ENCODE measurements at places on chromosomes 12 and 14.
A peak's percentile ranks its signal among the peaks of the same experiment; 100 is the strongest.

DNA sequence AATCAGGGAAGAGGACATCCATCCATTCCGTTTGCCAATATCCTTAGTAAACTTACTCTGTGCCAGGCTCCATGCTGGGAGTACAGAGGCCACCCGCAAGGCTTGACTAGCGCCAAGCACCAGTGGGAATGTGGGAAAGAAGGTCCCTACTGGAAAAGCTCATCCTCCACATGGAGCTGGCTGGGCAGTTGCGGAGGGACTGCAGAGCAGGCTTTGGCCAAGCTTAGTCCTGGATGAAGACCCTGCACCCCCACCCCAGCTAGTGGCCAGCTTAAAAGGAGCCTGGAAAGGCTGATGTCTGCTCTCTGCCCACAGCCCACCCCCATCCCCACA lies 22.4 kb upstream of the EIF2B2 start:
- no peak for DNase-seq

DNA sequence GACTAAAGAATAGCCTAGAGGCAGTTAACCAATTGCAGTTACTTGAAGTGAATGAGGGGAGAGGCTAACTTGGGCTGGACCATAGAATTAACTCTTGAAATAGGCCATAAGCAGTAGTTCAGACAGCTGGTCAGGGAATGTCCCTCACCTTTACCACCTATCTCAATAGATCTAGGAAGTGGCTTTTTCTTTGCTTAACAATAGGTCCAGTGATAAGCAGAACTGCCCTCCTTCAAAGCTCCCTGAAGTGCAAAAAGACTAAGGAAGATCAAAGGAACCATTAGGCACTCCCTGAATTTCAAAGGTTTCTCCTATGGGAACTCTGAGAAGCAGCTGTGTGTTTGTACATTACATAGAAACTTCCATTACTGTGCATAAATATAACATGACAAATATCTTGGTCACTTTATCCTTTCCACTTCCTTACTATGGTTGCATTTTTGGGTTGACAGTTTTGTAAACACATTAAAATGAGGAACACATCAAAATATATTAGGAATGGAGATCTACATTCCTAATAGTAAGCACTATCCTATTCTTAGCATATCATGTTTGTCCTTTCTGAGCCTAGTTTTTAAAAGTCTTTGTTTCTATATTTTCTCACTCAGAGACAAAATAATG lies 7.2 kb upstream of the NAA30 start:
- DNase-seq, result no peak

- no peak for DNase-seq
Observed at GRCh38 chr12:18690653-18691052, 47.2 kb downstream of the PLCZ1 start.

- no peak for DNase-seq
Observed at GRCh38 chr12:55673638-55674037, 34.1 kb downstream of the ITGA7 start.

DNA sequence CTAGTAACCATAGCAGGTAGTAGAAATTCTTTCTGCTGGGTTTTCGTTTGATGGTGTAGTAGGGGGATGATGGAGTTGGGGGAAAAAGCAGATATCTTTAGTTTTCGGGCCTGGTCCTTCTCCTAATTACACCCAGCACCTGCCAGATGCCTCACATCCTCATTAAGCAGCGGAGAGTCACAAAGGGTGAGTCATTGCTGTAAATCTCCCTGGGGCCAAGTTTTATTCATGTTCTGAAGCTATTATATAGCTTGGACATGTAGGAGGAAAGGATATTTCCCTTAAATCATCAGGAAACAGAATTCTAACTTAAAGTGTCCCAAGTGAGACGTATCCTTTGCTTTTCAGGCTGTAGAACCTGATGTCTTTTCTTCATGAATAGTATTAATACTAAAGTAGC lies 4.9 kb upstream of the NECAP1 start:
- no peak for DNase-seq

DNA sequence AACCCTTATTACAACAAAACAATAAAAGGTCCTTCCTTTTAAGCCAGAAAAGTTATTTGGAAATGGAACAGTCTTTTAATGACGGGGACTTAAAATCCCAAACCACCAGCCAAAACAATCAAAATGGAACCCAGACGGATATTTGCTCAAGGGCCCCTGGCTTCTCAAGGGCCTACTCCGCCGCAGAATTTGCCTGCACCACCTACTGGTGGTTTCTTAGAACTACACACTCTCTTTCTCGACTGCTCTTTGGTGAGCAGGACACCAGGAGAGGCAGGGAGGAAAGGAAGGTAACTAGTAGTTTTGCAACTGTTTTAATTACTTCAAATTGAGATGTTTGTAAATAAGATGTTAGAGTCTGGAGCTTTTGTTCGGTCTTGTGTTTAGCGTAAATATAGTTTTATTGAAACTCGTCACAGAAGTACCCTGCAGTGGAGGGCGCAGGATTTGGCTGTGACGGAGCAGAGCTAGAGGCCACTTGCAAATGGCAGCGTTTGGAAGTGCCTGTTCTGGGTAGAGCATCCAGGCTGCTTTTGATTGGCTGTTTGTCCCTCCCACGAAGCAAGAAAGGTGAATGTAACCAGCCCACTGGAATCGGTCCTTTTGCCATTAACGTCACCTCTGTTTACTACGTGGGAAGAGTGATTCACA lies 238.5 kb downstream of the CACNA1C start:
- no peak for DNase-seq

DNA sequence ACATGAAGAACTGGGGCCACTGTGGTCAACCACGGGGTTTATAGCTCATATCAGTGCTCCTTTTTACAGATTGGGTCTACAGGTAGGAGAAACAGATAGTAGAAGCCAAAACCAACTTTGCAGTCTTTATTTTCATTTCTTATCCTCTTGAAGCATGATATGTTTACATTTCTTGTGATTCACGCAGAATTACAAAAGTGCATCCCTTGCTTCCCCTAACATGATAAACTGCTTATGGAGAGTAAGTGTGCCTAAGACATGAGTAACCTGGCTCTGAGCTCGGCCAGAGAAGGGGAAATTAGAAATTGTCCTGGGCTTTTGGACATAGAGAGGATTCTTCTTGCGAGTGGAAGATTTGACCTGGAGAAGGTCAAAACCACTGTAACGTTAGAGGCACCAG lies 18.4 kb downstream of the PWP1 start:
- DNase-seq, result no peak

GRCh38 chr14:100748944-100749343 lies 22.3 kb downstream of the DLK1 start:
- no peak for DNase-seq

DNA sequence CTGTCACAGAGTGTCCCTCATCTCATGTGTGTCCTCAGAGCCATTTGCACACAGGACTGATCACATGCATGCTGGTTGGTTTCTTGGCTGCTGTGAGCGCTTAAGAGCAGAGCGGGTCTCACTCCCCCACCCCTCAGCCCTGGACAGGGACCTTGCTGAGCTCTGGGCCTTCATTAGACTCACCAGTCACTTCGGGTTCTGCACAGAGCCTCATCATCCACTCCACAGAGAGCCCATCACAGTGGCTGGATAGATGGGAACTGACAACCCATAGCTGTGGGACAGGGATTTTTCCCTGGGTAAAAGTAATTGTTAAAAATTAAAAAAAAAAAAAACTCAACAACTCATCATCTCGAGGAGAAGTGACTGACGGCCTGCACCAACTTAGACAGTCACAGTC lies 8.2 kb downstream of the GLRX5 start:
- no peak for DNase-seq

GRCh38 chr12:81617915-81618314 lies 141.2 kb downstream of the PPFIA2 start:
- no peak for DNase-seq

DNA sequence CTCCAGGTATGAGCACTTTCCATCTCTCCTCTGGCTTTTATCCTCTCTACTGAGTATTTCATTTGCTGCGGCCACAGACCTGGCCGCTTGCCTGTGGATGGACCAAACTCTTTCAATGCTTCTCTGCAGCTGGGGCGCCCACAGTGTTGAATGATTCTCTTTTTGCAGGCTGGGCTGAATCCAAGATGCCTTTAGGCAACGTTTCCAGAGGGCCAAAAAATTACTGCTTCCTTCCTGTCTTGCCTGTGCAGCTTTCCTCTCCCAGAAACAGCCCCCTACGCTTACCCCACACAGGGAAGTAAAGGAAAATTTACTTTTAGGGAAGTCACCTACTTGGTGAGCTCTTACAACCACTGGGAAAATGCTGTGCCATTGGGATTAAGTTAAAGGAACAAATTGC lies 55.6 kb upstream of the JDP2 start:
- DNase-seq, result no peak

- DNase-seq, result no peak
Observed at GRCh38 chr14:102351023-102351422, 11.7 kb downstream of the CINP start.

DNA sequence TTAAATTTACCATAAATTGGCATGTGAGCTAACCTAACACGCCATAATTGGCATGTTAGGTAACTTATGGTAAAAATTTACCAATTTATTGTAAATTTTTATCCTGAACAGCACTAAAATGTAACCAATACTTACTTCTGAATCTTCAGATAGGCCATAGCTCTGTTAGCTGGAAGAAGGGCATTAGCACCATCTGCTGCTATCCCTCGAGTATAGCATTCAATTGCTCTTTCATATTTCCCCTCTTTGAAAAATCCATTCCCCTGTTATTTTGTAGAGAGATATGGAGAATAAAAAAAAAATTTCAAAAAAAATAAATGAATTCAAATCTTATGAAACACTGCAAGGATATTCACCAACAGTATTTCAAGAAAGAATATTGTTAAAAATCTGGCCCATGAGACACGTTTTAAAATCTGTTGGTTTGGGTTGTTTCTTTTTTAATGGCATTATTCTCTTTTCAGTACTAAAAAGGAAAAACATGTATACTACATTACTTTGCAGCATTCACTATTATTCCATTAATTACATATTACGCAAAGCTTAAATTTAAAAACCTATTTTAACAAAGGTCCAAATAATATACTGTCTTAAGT lies 19.1 kb downstream of the RPAP3 start:
- DNase-seq, result no peak

DNA sequence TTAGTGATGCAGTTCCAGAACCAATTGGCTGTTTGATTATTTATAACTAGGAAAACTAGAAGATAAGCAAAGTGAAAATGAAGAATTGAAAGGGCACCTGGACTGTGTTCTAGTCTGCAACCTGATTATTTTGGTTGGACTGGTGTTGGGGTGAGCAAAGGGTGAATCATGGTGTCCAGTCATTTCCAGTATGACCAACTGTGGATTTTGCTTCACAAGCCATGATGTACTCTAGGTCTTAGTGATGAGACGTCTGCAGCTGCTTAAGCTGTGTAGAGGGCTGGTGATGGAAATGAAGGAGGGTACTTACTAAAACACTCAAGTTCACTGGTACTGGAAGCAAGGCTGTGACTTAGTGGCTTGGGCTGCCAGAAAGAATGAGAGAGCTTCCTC lies 193.2 kb upstream of the FRMD6 start:
- no peak for DNase-seq

GRCh38 chr12:107457362-107457935 lies 228.2 kb upstream of the PWP1 start:
- no peak for DNase-seq

GRCh38 chr12:114580306-114580705 lies 103.7 kb downstream of the TBX3 start:
- DNase-seq, result no peak

DNA sequence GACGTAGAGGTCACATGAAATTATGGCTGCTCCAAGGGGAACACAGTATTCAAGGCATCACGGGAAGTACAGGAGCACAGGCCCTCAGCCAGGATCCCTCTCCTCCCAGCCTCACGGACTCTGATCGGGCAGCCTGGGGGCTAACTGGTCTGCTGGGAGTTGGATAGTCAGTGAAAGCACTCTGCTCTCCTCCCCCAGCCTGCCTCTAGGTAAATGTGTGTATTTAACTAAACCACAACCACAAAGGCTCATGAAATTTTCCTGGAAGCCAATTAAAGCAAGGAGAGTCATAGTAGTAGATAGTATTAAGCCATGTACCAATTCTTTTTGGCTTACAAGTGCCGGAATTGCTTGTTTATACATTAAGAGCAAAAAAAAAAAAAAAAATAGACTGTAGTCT lies 254.3 kb downstream of the MSRB3 start:
- DNase-seq, result no peak

DNA sequence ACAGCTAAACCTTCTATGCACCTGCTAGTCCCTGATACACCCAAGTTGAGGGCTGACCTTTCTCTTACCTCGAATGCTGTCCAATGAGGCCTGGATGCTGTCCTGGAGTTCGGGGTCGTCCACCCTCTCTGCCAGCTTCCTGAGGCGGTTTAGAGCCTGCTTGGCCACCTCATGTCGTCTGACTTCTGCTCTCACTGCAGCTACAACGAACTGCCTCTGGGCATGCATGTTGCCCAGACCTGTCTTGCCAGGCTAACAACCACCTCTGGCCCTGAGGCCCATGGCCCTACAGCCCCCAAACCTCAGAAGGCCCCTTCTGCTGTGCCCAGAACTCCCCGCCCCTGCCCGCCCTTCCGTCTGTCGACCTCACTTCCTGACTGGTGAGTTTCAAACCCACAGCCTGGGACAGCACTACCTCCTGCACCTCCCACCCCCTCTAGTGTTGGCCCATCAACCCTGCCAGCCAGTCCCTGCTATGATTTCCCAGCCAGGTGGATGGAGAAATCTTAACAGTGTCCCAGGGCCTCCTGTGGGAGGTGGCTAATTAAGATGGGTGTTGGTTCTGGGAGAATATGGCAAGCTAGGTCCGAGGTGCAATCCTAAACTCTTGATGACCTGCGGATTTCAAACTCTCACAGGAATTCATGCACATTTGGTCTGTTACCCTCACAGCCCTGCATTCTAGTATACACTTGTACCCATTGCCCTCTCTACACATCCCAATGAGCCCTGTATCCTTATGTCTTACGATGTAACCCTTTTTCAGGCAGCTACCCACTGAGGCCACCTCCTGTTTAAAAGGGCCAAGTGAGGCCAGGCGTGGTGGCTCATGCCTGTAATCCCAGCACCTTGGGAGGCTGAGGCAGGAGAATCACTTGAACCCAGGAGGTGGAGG lies 2.7 kb upstream of the TSPAN31 start:
- peak; percentile 60 for DNase-seq

GRCh38 chr12:113422030-113422885 lies at the start of gene SDSL:
SDSL (plus strand) TSS chr12:113422380; CDS start chr12:113427983, 5,603 bp downstream.
- no peak for DNase-seq

DNA sequence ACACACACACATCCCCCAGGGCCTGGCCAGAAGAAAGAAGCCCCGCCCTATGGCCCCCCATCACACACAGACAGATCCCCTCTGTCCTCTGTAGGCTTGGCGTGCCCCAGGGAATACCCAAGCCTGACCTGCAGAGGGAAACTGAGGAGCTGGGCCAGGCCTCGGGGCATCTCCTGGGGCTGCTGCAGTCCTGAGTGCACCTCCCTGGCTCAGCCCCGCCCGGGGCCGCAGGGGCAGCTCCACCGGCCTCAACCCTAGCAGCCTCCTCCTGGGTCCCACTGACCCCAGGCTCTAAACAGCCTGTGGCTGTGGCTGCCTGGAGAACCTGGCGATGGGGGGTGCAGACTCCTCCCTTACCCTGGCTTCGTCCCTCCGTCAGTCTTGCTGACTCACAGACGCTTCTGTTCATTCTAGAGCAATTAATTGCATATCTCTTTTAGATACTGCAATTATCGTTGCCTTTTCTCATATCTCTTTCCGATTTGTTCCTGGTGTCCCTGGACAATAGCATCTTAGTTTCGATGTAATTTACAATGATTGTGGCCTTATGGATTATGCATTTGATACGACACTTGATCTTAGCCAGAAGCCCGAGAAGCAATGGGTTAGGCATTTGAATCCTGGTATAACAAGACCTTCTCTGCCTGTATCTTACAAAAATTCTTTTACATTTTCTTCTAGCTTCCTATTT lies 45.8 kb upstream of the EIF5 start:
- no peak for DNase-seq

GRCh38 chr14:73472185-73473114 lies 14.1 kb upstream of the NUMB start:
- no peak for DNase-seq

GRCh38 chr14:75208843-75209242 lies 32.4 kb upstream of the TMED10 start:
- no peak for DNase-seq
